ENCODE measurements at places on chromosomes 11 and 22.
A peak's percentile ranks its signal among the peaks of the same experiment; 100 is the strongest.

GRCh38 chr22:49753961-49754695 is 73.5 kb downstream of the BRD1 start:
- no peak for DNase-seq

GRCh38 chr11:131418189-131418588 is 47.8 kb downstream of the NTM start:
- DNase-seq = no peak

DNA sequence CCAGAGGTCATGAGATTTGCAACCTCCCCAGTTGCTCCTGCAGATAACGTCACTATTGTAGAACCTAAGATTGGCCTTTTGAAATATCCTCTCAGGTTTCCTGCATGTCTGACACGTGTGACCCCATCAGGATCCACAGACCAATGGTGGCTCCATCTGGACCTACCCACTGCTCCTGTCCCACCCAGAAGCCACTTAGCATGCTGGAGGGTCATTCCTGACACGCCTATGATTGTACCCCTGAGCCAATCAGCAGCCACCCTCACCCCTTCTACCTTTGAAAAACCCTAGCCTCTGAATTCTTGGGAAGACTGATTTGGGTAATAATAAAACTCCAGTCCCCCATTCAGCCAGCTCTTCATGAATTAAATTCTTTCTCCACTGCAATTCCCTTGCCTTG is 20.1 kb upstream of the NARS2 start:
- DNase-seq = no peak

GRCh38 chr22:44546686-44547310 is 48.8 kb upstream of the RTL6 start:
- no peak for DNase-seq

GRCh38 chr11:64437426-64437825 is 78.5 kb downstream of the RPS6KA4 start:
- no peak for DNase-seq

- no peak for DNase-seq
Measured at GRCh38 chr11:1218256-1218787, 4.5 kb upstream of the MUC5B start.

GRCh38 chr11:129992161-129992944 is 10.3 kb downstream of the PRDM10 start:
- peak; percentile 4 for DNase-seq

GRCh38 chr11:5283086-5283485 is 13.3 kb upstream of the HBE1 start:
- no peak for DNase-seq

- no peak for DNase-seq
Measured at GRCh38 chr11:90288212-90288821, 65.5 kb upstream of the CHORDC1 start.

GRCh38 chr11:16082095-16083055 is 274.0 kb downstream of the SOX6 start:
- no peak for DNase-seq

- no peak for DNase-seq
Measured at GRCh38 chr11:2294926-2295290, 6.8 kb downstream of the C11orf21 start.

- no peak for DNase-seq
Measured at GRCh38 chr11:32643526-32643925, 59.9 kb downstream of the EIF3M start.

DNA sequence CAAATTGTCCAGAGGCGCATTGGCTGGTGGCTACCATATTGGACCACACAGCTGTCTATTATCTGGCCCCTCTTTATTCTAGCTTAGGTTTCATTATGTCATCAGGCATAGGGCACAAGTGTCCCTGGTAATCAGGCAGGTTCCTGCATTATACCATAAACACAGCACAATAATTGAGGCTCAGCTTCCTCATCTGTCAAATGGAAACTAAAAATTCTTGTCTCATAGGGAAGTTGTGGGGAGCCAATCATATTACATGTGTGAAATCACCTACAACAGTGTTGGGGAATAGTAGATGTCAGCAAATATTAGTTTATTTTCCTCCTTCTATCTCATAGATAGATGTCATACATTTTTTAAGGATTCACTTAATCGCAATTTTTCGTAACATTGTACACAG is 231.0 kb upstream of the SORL1-AS1 start:
- DNase-seq = no peak

GRCh38 chr11:87779276-87780067 is 395.8 kb downstream of the RAB38 start:
- DNase-seq = no peak

DNA sequence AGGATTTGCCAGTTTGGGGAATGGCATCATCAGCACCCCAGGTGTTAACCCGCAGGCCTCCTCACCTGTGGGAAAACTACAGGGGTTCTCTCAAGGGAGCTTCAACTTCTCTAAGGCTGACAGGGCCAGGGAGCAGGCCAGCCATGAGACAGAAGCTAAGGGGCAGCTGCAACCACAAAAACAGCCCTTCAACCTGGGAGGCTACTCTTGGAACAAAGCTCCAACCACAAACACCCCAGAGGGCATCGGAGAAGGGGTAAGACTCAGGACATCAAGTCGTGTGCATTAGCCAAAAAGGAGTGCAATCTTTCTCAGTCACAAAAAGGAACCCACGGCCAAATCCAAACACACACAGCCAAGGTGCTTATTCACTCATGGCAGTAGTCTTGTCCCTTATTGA is 103.0 kb downstream of the PLEKHA7 start:
- DNase-seq = no peak

GRCh38 chr11:106988151-106989077 is 29.9 kb downstream of the GUCY1A2 start:
- no peak for DNase-seq
